ENCODE measurements at places on chromosomes 11 and 22. TPM values are rescaled to one million over a fixed set of nuclear protein-coding genes. Genes with fewer than 3 reads are reported as not detected.

Gene LRRC56
- 0.72 TPM for total RNA-seq

Gene SNX32
- 0.37 TPM for total RNA-seq

Gene TLCD5
- total RNA-seq = 0.19 TPM

DNA sequence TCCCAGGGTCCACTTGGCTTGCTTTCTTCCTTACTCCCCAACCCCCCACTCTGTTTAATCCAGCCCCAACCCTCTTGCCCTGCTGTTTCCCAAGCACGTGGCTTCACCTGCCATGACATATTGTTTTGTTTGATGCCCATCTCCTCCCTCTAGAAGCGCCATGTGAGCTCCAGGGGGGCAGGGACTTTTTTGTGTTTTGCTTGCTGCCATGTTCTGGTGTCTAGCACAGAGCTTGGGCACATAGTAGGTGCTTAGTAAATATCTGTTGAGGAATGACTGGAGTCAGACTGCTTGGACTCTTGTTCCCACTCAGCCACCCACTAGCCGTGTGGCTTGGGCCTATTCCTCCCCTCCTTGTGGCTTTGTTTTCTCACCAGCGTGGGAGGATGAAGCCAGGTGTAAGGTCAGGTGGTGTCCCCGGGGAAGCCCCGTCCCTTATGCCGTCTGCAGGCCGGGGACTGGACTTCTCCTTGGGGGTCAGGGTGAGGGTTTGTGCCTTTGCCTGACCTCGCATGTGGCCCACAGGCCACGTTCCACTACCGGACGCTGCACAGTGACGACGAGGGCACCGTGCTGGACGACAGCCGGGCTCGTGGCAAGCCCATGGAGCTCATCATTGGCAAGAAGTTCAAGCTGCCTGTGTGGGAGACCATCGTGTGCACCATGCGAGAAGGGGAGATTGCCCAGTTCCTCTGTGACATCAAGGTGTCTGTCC, 3.8 kb downstream of the AIP start:
- H3K27ac ChIP-seq = no peak overlapping the region
- H3K36me3 ChIP-seq = peaks cover 6% of the 10 kb centered on the region
- H3K4me1 ChIP-seq = peaks cover 15% of the 10 kb centered on the region
- H3K4me3 ChIP-seq = no peak overlapping the region
- H3K27me3 ChIP-seq = no peaks in the 10 kb centered on the region
- no peak for DNase-seq
